ENCODE measurements at places on chromosomes 16 and 17.

GRCh38 chr16:3401719-3402397 is 843 bp downstream of the ZNF174 start:
- no peak for DNase-seq

- DNase-seq = no peak
Observed at GRCh38 chr17:44604768-44605485, 47.6 kb downstream of the FZD2 start.

DNA sequence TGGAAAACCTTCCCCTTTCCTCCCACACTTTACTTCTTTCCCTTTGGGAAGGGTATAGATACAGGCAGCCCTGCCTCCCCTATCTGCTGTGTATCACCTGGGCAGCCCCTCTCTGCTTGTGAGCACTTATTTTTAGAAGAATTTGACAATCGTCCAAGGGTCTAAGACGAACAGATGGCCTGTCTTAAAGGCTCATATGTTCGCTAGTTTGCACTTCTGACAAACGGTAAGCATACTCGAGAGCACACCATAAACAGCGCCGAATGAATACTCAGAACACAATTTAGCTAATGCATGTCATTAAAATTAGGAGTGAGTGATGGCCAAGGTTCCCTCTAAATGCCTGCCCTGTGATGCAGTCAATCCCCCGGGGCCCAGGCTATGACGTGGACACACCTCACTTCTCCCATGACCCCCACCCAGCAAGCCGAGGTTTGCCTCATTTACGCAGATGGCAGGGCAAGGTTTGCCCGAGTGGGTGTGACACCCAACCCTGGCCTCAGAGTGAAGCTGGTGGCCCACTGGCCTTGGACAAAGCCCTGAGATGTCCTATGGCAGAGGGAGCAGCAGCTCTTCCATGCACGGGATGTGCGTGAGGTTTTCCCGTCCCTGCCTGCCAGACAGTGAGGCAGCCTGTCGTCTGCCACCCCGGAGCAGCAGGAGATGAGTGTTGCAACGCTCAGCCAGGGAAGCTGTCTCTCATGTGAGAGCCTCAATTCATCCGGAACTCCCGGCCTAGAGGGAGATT is 125.2 kb downstream of the C16orf78 start:
- DNase-seq = no peak

DNA sequence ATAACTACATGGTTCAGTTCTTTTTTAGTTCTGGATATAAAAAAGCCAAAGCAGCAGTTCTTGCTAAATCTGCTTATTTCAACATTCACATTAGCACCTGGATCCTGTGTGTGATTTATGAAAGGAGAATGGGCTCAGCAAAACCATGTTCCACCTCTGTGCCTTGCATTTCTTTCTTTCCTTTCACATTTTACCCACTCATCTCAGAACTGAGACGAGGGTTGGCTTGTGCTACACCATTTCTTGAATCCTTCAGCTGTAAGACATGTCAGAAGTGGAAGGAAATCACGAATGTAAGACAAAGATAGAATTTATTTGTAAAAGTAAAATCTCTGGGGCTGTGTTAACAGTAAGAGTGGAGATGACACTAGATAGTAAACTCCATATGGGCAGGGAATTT is 1.2 kb upstream of the UTP6 start:
- DNase-seq = no peak

DNA sequence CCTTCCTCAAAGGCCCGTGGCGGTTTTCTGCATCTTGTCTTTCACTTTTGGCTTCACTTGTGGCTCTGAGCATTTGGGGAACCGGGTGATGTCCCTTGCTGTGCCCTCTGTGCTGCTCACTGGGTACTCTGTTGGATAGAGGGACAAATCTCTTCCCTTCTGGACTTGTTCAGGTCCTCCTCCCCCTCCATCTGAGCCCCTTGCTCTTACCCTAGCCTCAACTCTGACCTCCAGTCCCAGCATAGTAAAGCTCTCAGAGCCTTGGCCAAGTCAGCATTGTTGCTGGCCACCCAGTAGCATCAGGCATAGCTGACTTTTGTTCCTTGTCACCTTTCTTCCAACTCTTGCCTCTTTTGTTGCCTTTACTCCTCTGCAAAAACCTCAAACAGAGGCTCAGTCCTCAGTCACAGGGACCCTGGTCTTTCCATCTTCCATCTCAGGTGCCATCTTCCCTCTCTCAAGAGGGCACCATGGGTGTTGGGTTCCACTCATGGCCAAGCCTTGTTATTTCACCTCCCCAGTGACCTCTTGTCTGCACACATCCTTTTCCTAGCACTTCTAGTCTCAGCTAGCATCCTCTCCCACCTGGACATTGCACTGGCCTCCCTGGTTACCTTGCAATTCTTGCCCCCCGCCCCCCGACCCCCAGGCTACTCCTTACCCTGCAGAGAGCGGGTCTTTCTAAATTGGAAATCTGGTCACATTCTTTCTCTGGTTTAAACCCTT is 393 bp upstream of the PSMB10 start:
- DNase-seq = no peak

DNA sequence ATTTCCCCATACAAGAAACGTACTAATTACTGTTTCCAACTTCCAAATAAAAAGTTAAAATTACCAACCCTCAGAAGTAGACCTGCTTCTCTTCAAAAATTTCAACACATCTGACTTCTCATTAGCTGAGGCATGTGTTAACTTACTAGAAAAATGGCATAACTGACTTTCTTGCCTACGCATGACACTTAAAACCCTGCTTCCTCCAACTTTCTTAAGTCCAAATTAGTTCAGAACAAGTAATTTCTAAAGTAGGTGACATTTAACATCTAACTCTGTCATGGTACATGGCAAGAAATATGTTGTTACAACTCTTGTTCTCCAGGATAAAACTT is 6.7 kb downstream of the USP7 start:
- no peak for DNase-seq

DNA sequence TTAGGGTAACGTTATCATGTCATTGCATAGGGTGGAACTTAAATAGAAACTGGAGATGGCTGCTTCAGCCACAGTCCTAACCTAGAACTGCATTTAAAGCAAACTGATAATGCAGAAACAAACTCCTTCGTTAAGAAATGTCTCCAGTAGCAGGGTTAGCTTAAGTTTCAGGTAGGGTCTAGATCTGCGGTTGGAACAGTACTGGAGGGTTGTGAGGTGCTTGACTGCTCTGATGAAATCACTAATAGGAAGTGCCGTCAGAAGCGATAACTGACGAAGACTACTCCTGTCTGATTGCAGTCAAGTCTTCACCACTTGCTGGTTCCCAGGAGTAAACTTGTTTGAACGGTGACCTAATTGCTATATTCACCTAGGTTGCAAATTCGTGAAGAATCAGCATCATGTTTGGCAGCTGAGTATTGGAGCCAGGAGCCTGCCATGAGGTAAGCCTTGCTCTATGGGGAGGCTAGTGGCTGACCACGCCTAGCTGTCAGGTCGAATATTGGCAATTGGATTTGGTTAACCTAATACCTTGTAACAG is 24.5 kb downstream of the TRPV2 start:
- no peak for DNase-seq

Data from H54 (cell line).